ENCODE measurements at places on chromosomes 7 and 10.

DNA sequence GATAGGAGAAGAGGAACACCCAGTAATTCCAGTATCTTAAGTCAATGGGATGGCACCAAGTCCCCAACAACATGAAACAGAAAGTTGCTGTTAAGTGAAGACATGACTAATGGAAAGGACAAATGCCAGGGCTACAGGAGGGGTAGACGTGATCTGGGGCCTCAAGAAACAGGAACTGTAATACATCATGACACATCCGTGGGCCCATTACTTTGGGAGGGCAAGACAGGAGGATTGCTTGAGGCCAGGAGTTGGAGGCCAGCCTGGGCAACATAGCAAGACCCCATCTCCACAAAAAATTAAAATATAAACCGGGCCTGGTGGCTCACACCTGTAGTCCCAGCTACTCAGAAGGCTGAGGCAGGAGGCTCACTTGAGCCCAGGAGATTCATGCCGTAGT, 408.6 kb upstream of the PRKCQ start:
- DNase-seq, result no peak

GRCh38 chr7:117889611-117890010, 16.4 kb upstream of the CTTNBP2 start:
- DNase-seq, result no peak

DNA sequence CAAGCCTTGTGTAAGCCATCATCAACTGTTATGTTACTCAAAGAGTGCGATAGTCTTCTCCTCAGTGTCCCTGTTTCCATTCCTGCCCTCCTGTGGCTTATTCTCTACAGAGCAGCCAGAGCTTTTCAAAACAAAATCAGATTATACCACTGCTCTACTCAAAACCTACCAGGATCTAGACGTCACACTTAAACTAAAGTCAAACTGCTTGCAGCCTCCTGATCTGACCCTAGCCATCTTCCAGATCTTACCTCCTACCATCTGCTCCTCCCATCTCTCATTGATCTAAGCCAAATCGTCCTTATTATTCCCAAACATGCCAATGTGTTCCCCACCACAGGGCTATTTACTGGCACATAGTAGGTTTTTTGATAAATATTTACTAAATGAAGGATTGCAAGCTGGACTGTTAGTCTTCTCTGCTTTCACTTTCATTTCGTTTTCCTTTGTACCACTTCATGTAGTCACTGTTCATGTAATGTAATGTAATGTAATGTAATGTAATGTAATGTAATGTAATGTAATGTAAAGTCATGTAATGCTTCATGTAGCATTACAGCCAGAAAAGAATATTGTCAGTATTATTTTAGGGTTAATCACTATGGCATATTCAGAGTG, 116.1 kb downstream of the GPR37 start:
- no peak for DNase-seq

DNA sequence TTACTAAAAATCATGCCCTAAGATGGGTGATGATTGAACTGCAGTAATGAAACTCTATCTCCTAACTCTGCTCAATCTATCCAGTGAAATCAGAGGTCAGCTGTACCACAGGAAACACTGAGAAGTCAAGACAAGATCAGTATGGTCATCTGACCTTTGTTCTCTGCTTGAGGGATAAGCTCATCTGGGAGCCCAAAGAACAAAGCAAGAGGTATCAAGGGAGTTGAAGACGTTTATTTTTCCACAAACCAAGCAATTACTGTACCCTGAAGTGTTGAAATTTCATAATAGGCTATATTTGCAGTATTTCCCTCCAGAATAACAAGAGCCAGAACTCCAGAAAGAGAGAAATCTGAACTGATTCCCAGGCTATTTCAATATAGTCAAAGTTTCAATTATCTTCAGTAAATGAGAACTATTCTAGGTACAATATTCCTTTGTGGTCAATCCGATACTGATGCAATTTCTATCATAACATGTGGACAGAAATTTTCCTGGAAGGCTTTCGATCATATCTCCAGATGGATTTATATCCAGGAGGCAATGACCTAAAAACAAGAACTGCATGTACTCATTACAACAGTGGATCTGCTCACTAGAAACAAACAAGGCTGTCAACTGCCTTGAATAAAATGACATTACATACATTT, 345.3 kb downstream of the TNS3 start:
- no peak for DNase-seq

Data from activated CD4-positive, alpha-beta T cell treated with anti-CD3 and anti-CD28 coated beads, Interleukin-2, amount 50 U/mL, for 1 hour (primary cell).